Uterus (tissue), 4 donors: ENCODE measurements at places on chromosomes 1 and 21. TPM values are rescaled to one million over a fixed set of nuclear protein-coding genes. Genes with fewer than 3 reads are reported as not detected.

The LAD1 gene
- total RNA-seq, result not detected

The CELA2B gene
- not detected for total RNA-seq

The ATAD3C gene
- 1.7 TPM for total RNA-seq

DNA sequence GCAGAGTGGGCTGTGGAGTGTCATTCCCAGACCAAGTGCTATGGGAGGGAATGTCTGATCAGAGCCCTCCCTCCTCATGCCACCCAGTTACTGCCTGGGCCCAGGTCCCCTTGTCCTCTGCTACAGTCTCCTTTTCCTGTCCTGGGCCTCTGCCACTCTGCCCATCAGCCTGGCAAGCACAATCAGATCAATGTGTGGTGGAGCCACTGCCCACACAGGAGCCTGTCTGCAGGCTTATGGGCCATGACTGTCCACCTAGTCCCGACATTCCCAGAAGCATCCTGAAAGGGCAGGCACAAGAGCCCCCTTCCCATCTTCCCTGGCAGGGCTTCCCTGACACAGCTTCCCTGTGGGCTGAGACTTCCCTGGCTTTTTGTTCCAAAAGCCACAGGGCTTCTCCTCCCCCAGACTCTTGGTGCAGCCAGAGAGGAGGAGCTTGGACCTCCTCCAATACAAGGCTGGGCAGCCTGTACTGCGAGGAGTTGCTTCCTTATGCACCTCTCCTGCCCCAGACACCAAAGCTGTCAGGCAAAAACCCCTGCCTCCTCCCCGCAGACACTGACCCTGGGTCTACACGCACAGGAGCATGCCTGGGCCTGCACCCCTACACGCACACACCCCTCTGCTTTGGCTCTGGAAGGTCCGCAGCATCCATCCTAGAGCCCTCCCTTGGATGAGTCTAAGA, 29.2 kb upstream of the CNTN2 start:
- DNase-seq, result peak; percentile 71

- no peak for DNase-seq
Observed at GRCh38 chr21:37437376-37438080, 71.0 kb downstream of the DYRK1A start.

GRCh38 chr21:45012662-45013259, 61.6 kb upstream of the ADARB1 start:
- peak; percentile 13 for DNase-seq

- no peak for DNase-seq
Observed at GRCh38 chr1:16924216-16924918, 2.6 kb downstream of the CROCC start.

DNA sequence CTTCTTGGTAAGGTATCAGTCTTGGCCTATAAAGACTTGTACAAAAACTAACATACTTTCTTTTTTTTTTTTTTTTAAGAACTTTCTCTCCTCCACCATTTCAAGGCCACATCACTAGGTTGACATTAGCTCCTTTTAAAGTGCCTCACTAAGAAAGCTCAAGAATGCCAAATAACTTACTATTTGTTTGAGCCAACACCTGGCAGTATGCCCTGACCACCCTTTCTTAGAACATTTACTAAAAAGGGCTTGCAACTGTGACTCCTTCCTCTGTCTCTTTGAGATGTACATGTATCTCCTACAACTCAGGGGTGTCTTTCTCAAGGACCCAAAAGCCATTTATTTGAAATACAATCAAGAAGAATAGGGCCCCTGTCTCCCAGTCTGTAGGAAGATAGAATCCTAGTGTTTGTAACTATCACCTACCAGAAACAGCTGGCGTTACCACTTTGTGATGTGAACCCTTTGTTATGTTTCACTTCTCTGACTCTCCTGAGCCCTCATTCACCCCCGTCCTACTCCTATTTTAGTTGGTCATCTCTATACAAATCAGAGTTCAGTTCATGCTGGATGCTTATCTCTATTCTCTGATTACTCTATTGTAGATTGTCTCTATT, 12.2 kb upstream of the SAMD13 start:
- DNase-seq, result no peak

DNA sequence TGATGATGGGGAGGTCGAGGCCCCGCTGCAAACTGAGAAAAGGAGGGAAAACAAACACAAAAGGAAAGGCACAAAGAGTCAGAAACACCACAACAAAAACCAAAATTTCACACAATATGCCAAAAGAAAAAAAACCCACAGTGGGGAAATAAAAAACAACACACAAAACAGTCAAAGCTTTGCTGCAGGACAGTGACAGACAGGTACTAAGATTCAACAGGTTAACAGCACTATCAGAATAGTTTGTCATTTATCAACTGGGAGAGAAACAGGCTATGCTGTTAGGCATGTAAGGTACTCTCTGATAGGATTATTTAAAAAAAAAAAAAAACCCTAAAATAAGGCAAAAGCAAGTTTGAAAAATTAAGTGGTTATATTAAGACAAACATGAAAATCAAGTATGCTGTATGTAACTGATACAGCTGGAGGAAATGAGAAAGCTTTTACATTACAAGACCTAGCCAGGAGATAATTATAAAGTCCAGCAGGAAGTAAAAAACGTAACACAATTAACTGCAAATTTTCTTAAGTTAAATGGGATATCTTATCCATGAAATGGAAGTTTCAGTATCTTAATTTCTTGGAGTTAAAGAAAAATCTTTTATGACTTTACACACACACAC, 179.0 kb downstream of the EIF4G3 start:
- DNase-seq, result no peak

DNA sequence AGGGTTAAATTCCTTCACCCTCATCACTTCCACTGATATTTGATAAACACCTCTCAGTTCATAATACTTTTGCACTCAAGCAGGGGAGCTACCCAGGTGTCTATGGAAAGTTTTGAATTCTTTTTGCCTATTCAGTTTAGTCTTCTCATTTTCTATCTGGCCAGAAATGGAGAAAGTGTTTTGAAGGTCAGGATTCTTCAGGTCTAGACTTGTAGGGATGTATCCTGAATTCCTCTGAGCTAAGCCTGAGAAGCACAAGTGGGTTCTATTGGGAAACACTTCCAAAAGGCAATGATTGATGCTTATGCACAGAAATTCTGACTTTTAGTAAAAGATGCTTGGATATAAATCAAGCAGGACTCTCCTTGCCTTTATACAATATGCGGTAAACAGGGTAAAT, 217.8 kb upstream of the HOOK1 start:
- no peak for DNase-seq

DNA sequence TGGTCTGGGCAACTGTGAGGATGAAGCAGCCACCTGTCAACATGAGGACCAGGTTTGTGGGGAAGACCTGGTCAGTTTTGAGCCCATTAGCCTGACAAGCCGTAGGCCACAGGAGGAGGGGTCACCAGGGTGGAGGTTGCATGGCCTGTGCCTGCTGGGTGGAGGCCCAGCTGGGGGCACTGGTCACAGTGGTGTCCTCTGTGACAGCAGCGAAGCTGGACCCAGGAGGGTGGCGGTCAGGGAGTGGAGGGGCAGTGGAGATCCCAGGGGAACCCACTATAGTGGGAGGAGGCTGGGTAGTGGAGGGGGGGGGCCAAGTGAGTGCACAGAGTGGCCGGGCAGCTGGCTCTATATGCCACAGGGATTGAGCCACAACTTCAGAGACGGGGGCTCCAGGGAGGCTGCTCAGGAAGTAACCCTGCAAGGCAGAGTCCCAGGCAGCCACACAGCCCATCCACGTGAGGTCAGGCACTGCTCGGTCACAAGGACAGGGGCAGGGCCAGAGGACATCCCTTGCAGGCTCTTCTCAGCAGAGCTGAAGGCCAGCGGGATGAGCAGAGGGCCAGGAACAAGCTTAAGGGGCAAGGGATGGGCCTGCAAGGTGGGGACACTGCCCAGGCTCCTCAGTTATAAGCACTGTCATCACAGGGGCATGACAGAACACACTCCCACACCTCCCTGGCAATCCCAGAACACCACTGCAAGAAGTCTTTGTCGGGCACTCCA, 2.3 kb upstream of the C1orf35 start:
- no peak for DNase-seq
